ENCODE measurements at places on chromosomes 4 and X.

DNA sequence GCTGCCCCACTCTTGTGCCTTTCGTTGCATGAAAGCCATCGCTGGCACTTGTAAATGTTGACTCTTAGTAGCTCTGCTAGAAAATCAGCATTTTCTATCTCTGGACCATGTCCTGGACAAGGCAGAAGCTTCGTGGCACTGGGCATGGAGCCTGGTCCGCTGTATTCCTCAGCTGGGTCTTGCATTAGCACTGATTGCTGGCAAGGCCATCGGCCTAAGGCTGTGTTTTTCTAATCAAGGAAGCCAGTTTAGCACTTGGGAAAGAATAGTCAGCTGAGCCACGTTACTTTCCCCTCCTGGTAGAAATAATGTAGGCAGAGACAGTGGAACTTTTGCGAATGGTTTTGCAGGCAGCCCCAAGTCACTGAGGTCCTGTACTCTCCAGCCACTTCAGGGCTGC is 180.2 kb upstream of the EOLA2 start:
- DNase-seq = no peak

GRCh38 chr4:117898496-117898895 is 135.8 kb upstream of the NDST3 start:
- no peak for DNase-seq
- H3K27ac ChIP-seq = no peak overlapping the region
- no peaks in the 10 kb centered on the region for H3K27me3 ChIP-seq
- H3K4me1 ChIP-seq = no peaks in the 10 kb centered on the region
- H3K36me3 ChIP-seq = no peaks in the 10 kb centered on the region

GRCh38 chr4:92791871-92792440 is 488.2 kb downstream of the GRID2 start:
- H3K36me3 ChIP-seq = no peaks in the 10 kb centered on the region
- no peaks in the 10 kb centered on the region for H3K4me1 ChIP-seq
- no peaks in the 10 kb centered on the region for H3K27me3 ChIP-seq
- H3K27ac ChIP-seq = no peak overlapping the region
- no peak for DNase-seq

- H3K36me3 ChIP-seq = peaks cover 6% of the 10 kb centered on the region
- no peak for DNase-seq
- H3K27me3 ChIP-seq = no peaks in the 10 kb centered on the region
- peaks cover 42% of the 10 kb centered on the region for H3K4me1 ChIP-seq
- H3K27ac ChIP-seq = peak overlapping the region; percentile 60
Observed at GRCh38 chr4:139900964-139901376, 235.4 kb downstream of the MGST2 start.

- no peaks in the 10 kb centered on the region for H3K4me1 ChIP-seq
- no peak overlapping the region for H3K4me3 ChIP-seq
- no peaks in the 10 kb centered on the region for H3K27me3 ChIP-seq
Observed at GRCh38 chr4:71441186-71442169, 102.7 kb downstream of the SLC4A4 start.

- no peaks in the 10 kb centered on the region for H3K27me3 ChIP-seq
- DNase-seq = no peak
- H3K4me1 ChIP-seq = no peaks in the 10 kb centered on the region
- no peaks in the 10 kb centered on the region for H3K36me3 ChIP-seq
- no peak overlapping the region for H3K4me3 ChIP-seq
- no peak overlapping the region for H3K27ac ChIP-seq
Observed at GRCh38 chrX:148426467-148426866, 74.0 kb upstream of the AFF2 start.

DNA sequence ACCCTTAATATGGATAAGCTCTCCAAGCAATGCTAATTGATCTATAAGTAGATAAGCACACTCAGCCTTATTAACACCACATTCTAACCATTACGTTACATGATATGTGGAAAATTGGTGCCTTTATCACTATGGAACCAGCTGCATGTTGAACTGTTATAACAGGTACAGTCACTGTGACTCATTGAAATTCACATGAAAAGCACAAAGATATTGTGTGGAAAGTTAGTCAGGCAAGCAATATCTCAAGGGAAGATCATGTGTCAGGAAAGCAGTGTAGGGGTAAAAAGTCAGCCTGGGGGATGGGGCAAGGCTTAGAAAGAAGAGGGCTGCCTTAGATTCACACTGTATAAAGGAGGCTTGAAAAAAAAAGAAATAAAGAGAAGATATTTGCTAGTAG is 313.7 kb upstream of the SMIM31 start:
- no peak overlapping the region for H3K27ac ChIP-seq
- H3K4me1 ChIP-seq = no peaks in the 10 kb centered on the region
- no peak overlapping the region for H3K4me3 ChIP-seq
- H3K36me3 ChIP-seq = no peaks in the 10 kb centered on the region
- no peak for DNase-seq
- no peaks in the 10 kb centered on the region for H3K27me3 ChIP-seq

GRCh38 chr4:30385650-30386049 is 334.5 kb upstream of the PCDH7 start:
- H3K27ac ChIP-seq = no peak overlapping the region
- no peaks in the 10 kb centered on the region for H3K27me3 ChIP-seq
- no peak overlapping the region for H3K4me3 ChIP-seq
- DNase-seq = no peak
- no peaks in the 10 kb centered on the region for H3K4me1 ChIP-seq

GRCh38 chr4:68180849-68181526 is 51.3 kb upstream of the TMPRSS11F start:
- DNase-seq = no peak
- H3K27ac ChIP-seq = no peak overlapping the region
- no peaks in the 10 kb centered on the region for H3K36me3 ChIP-seq
- no peak overlapping the region for H3K4me3 ChIP-seq

- no peak overlapping the region for H3K27ac ChIP-seq
- H3K36me3 ChIP-seq = no peaks in the 10 kb centered on the region
- no peak overlapping the region for H3K4me3 ChIP-seq
- no peak for DNase-seq
- H3K4me1 ChIP-seq = no peaks in the 10 kb centered on the region
Observed at GRCh38 chrX:54826598-54826997, 19.1 kb downstream of the MAGED2 start.

- H3K27me3 ChIP-seq = no peaks in the 10 kb centered on the region
- no peaks in the 10 kb centered on the region for H3K4me1 ChIP-seq
- H3K4me3 ChIP-seq = no peak overlapping the region
Observed at GRCh38 chr4:55483315-55483714, 63.4 kb downstream of the CLOCK start.

- no peak overlapping the region for H3K4me3 ChIP-seq
- no peaks in the 10 kb centered on the region for H3K36me3 ChIP-seq
- peaks cover 3% of the 10 kb centered on the region for H3K27me3 ChIP-seq
- DNase-seq = no peak
Observed at GRCh38 chr4:53651156-53651735, 60.0 kb upstream of the LNX1 start.

GRCh38 chr4:57077550-57078343 is 32.4 kb downstream of the IGFBP7 start:
- no peak overlapping the region for H3K4me3 ChIP-seq
- no peak for DNase-seq
- H3K27me3 ChIP-seq = peaks cover 37% of the 10 kb centered on the region
- no peaks in the 10 kb centered on the region for H3K36me3 ChIP-seq

- H3K4me3 ChIP-seq = no peak overlapping the region
- no peak for DNase-seq
- no peaks in the 10 kb centered on the region for H3K36me3 ChIP-seq
- peaks cover 6% of the 10 kb centered on the region for H3K27me3 ChIP-seq
Observed at GRCh38 chr4:175944126-175944910, 121.3 kb upstream of the WDR17 start.

DNA sequence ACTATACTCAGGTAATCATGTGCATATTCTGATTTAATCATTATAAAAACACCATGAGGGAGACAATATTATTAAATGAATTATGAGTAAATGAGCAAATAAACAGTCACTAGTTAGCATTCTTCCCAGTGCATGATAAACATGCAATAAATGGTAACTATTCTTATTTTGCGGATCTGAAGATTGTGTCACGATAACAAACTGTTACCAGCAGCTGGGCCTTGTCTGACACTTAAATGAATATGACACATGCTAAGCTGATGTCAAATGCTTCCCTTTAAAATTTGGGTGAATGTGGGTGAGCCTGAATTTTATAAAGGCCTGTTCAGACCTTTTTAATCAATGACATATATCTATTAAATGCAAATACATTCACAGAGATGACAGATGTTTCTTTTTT is 68.2 kb upstream of the KIT start:
- no peak overlapping the region for H3K27ac ChIP-seq
- H3K27me3 ChIP-seq = peaks cover 2% of the 10 kb centered on the region
- H3K4me3 ChIP-seq = no peak overlapping the region
- DNase-seq = no peak

- H3K4me1 ChIP-seq = no peaks in the 10 kb centered on the region
- H3K4me3 ChIP-seq = no peak overlapping the region
- DNase-seq = no peak
- no peak overlapping the region for H3K27ac ChIP-seq
- H3K27me3 ChIP-seq = no peaks in the 10 kb centered on the region
- no peaks in the 10 kb centered on the region for H3K36me3 ChIP-seq
Observed at GRCh38 chr4:159823743-159824142, 720.9 kb downstream of the RAPGEF2 start.

GRCh38 chr4:156754832-156755570 is 216.6 kb downstream of the PDGFC start:
- H3K27ac ChIP-seq = no peak overlapping the region
- no peaks in the 10 kb centered on the region for H3K27me3 ChIP-seq
- no peaks in the 10 kb centered on the region for H3K4me1 ChIP-seq
- no peak for DNase-seq

DNA sequence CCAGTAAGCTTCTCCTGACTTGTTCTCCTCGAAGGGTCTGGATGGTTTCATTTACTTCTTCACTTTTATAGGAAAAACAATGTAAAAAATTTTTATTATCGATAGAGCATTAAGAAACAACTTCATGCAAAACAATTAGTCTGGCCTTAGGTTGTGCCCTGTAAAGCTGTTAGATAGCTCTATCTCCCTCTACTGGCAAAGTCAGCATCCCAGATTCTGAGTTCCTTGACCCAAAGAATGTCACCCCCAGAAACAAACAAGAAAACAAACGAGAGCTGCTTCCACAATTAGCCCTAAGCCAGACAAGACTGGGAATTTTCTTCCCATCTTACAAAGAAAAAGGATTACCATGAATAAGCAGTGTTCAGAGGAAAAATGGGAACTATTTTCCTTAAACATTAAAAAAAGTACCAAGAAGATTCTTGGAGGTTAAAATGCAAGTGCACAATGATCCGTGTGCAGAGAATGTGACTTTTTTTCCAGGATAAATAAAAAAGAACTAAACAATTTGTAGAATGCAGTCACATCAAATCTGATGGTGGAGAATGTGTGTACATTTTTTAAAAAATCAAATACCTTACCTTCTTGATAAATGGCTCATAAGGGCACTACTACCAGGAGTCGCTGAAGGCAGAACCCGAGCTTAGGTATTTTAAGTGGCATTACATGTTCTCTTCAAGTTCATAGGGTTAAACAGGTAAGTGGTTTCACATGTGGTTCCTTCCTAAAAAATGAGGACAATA is 293.2 kb downstream of the FBXO8 start:
- no peaks in the 10 kb centered on the region for H3K4me1 ChIP-seq
- H3K27me3 ChIP-seq = no peaks in the 10 kb centered on the region
- DNase-seq = no peak
- no peak overlapping the region for H3K4me3 ChIP-seq
- H3K27ac ChIP-seq = no peak overlapping the region
- H3K36me3 ChIP-seq = no peaks in the 10 kb centered on the region

DNA sequence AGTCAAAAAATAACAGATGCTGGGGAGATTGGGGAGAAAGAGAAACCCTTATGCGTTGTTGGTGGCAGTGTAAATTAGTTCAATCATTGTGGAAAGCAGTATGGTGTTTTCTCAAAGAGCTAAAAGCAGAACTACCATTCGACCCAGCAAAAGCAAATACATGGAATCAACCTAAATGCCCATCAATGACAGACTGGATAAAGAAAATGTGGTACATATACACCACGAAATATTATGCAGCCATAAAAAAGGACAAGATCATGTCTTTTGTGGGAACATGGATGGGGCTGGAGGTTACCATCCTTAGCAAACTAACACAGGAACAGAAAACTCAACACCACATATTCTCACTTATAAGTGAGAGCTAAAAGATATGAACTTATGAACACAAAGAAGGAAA is 188.9 kb downstream of the CAMK2D start:
- DNase-seq = no peak
- peaks cover 14% of the 10 kb centered on the region for H3K4me1 ChIP-seq
- H3K27ac ChIP-seq = no peak overlapping the region
- no peak overlapping the region for H3K4me3 ChIP-seq
- H3K27me3 ChIP-seq = no peaks in the 10 kb centered on the region
- peaks cover 25% of the 10 kb centered on the region for H3K36me3 ChIP-seq

- DNase-seq = no peak
- no peak overlapping the region for H3K27ac ChIP-seq
- H3K4me1 ChIP-seq = peaks cover 14% of the 10 kb centered on the region
- peaks cover 12% of the 10 kb centered on the region for H3K36me3 ChIP-seq
- no peaks in the 10 kb centered on the region for H3K27me3 ChIP-seq
Observed at GRCh38 chr4:26819478-26820095, 41.1 kb upstream of the STIM2 start.

DNA sequence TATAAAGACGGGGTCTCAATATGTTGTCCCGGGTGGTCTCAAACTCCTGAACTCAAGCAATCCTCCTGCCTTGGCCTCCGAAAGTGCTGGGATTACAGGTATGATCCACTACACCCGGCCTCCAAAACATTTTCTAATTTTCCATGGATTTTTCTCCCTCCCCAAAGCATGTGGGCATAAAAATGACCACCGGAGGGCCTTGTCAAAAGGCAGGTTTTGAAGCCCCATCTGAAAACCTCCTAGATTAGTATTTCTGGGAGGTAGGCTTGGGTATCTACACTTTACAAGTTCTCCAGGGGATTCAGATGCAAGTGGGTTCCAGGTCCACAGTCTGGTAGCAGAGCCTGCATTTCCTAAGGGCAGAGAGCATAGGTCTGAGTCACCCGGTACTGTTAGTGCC is 1.4 kb upstream of the GPR173 start:
- peaks cover 6% of the 10 kb centered on the region for H3K27me3 ChIP-seq
- H3K36me3 ChIP-seq = no peaks in the 10 kb centered on the region
- no peaks in the 10 kb centered on the region for H3K4me1 ChIP-seq
- H3K27ac ChIP-seq = no peak overlapping the region
- H3K4me3 ChIP-seq = no peak overlapping the region

DNA sequence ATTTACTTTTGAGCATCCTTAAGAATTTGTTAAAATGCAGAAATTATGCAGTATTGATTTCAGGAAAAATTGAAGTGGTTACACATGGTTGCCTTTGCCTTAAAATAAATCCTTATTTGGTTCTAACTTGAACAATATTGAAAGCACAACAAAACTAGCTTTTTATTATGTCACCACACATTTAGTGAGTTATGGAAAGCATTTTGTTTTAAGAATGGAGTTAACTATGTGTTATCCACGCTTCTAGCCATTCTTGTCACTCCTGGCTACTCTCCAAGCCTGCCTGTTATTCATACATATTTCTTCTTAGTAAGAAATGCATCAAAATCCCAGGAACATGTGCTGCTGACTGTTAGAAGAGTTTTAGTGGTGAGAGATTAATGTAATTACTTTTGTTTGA is 73.9 kb downstream of the FAT4 start:
- H3K4me1 ChIP-seq = no peaks in the 10 kb centered on the region
- DNase-seq = no peak
- H3K36me3 ChIP-seq = no peaks in the 10 kb centered on the region
- no peak overlapping the region for H3K27ac ChIP-seq
- no peaks in the 10 kb centered on the region for H3K27me3 ChIP-seq

GRCh38 chrX:148047200-148047599 is 66.1 kb downstream of the FMR1NB start:
- H3K27ac ChIP-seq = no peak overlapping the region
- no peaks in the 10 kb centered on the region for H3K4me1 ChIP-seq
- no peaks in the 10 kb centered on the region for H3K27me3 ChIP-seq
- DNase-seq = no peak
- no peaks in the 10 kb centered on the region for H3K36me3 ChIP-seq
- no peak overlapping the region for H3K4me3 ChIP-seq

Data from activated CD8-positive, alpha-beta memory T cell treated with anti-CD3 and anti-CD28 coated beads, Interleukin-2, amount 10 ng/mL, durations not matched to agents 7 days and 5 days (primary cell).